Chondrocyte (in vitro differentiated cells): ENCODE measurements at places on chromosomes 5 and 9.

DNA sequence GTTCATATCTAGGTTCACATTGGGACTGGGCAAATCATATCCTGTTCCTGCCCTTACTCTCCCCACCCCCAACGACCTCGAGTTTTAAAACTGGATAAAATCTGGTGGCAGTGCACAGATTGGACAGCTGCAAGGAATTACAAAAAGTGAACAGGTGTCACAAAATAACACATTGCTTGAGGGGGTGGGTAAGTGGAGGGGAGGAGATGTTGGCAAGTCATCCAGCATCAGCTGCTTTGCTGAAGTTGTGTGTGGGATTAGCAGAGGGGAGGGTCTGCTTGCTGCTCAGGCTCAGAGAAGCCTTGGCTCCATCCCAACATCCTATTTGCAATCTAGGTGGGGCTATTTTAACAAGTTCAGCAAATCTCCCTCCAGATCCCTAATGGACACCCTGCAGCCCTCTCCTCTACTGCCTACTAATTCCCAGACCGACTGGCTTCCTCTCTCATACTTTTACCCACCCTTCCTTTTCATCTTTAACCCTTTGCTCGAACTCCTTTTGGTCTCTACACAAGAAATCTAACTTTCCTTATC is 39.8 kb upstream of the SLC24A2 start:
- DNase-seq = no peak
- H3K4me3 ChIP-seq = no peak overlapping the region
- H3K4me1 ChIP-seq = no peaks in the 10 kb centered on the region
- no peaks in the 10 kb centered on the region for H3K27me3 ChIP-seq

DNA sequence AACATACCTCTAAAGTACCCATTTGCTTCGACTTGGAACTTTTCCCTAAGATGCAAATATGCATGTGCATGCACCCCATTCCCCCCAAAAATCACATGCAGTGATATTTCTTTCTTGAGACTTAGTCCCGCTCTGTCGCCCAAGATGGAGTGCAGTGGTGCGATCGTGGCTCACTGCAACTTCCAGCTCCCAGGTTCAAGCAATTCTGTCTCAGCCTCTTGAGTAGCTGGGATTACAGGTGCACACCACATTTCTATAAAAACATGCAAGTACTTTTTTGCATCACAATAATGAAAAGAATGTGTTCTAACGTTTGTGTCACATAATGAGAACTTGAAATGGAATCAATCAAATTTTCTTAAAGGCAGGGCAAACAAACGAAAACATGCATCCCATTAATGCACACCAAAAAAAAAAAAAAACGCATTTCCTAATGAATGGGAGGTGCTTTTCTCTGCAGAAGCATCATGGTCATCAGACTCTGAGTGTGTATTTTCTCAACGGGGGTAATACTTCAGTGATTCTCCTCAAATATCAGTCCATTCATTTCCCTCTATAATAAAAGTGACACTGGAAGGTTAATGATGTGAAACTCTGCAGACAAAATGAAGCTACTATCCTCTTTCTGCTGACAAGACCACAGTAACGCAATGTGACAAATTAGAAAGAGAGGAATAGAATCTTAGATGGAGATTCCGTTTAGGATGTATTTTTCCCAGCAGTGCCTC is 389.4 kb downstream of the CTNND2 start:
- H3K27me3 ChIP-seq = peaks cover 2% of the 10 kb centered on the region
- no peaks in the 10 kb centered on the region for H3K36me3 ChIP-seq
- H3K4me3 ChIP-seq = no peak overlapping the region
- H3K4me1 ChIP-seq = no peaks in the 10 kb centered on the region
- DNase-seq = no peak
- no peak overlapping the region for H3K27ac ChIP-seq

- no peaks in the 10 kb centered on the region for H3K4me1 ChIP-seq
- peaks cover 70% of the 10 kb centered on the region for H3K27me3 ChIP-seq
- H3K27ac ChIP-seq = no peak overlapping the region
- DNase-seq = no peak
- peaks cover 2% of the 10 kb centered on the region for H3K36me3 ChIP-seq
Measured at GRCh38 chr5:154509784-154510555, 31.9 kb upstream of the HAND1 start.

DNA sequence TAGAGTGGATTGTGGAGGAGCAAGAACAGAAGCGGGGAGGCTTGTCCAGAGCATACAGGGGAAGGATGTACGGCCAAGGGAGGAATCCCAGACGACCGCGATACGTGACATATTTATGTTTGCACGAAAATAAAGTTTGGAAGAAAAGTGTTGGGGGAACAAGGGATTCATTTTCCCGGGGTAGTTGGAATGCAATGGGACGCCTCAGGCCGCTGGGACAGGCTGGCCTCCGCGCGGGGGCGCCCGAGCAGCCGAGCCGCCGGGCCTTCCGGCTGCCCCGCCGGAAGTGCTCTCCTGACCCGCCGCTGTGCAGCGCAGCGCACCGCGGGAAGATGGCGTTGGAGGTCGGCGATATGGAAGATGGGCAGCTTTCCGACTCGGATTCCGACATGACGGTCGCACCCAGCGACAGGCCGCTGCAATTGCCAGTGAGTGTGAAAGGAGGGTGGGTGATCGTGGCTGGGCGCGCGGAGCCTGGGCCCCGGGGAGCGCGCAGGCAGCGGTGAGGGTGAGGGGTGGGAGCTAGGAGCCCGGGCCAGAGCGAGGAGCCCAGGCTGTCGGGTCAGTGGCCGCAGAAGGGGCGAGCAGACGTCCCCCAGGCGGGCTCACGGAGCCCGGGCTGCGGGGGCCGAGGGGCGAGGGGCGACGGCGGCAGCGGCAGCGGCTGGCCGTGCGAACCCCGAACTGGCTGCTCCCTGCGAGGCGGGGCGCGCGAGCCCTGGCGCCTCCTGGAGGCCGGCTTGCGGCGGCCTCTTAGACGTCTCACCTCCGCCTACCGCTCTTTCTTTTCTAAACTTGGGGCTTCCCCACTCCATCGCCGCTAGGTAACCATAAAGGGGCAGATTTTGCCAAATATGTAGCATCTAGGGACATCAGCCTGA is at the start of gene PHAX:
Gene PHAX, plus strand, starts transcription at position 317 of the 881 bp plus-strand sequence. Its CDS starts 16 bp downstream, at position 333.
- DNase-seq = no peak
- H3K36me3 ChIP-seq = peaks cover 7% of the 10 kb centered on the region
- H3K27me3 ChIP-seq = no peaks in the 10 kb centered on the region
- H3K4me1 ChIP-seq = peaks cover 36% of the 10 kb centered on the region

DNA sequence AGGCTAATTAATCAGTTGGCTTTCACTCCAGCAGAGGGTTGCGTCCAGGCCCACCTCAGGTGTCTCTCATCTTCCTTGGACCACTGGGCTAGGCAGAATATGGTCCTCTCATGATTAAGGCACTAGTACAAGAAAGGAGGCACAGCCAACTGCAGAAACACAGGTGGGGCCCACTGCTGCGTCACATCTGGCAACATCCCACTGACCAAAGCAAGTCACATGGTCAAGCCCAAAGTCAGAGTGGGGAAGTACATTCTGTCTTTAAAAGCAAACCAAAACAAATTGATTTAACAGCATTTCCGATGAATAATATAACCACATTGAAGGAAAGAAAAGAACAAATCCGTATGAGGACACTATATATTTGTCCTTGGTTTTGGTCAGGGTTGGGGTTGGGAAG is 28.0 kb upstream of the UBTD2 start:
- H3K36me3 ChIP-seq = no peaks in the 10 kb centered on the region
- no peak for DNase-seq
- no peak overlapping the region for H3K27ac ChIP-seq
- H3K27me3 ChIP-seq = peaks cover 2% of the 10 kb centered on the region
- peaks cover 7% of the 10 kb centered on the region for H3K4me1 ChIP-seq
- H3K4me3 ChIP-seq = no peak overlapping the region

DNA sequence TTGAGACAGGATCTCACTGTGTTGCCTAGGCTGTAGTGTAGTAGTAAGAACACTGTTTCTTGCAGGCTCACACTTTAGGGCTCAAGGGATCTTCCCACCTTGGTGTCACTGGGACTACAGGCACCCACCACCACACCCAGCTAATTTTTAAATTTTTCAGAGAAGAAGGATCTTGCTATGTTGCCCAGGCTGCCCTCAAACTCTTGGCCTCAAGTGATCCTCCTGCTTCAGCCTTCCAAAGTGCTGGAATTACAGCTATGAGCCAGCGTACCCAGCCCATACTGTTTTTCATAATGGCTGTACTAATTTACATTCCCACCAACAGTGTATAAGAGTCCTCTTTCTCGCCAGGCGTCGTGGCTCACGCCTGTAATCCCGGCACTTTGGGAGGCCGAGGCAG is 5.1 kb downstream of the STX17 start:
- peaks cover 2% of the 10 kb centered on the region for H3K36me3 ChIP-seq
- H3K27me3 ChIP-seq = no peaks in the 10 kb centered on the region
- H3K4me1 ChIP-seq = peaks cover 11% of the 10 kb centered on the region
- no peak overlapping the region for H3K4me3 ChIP-seq
- no peak for DNase-seq
